Amygdala (tissue), 56 donors: ENCODE measurements at places on chromosomes 16 and 17.

DNA sequence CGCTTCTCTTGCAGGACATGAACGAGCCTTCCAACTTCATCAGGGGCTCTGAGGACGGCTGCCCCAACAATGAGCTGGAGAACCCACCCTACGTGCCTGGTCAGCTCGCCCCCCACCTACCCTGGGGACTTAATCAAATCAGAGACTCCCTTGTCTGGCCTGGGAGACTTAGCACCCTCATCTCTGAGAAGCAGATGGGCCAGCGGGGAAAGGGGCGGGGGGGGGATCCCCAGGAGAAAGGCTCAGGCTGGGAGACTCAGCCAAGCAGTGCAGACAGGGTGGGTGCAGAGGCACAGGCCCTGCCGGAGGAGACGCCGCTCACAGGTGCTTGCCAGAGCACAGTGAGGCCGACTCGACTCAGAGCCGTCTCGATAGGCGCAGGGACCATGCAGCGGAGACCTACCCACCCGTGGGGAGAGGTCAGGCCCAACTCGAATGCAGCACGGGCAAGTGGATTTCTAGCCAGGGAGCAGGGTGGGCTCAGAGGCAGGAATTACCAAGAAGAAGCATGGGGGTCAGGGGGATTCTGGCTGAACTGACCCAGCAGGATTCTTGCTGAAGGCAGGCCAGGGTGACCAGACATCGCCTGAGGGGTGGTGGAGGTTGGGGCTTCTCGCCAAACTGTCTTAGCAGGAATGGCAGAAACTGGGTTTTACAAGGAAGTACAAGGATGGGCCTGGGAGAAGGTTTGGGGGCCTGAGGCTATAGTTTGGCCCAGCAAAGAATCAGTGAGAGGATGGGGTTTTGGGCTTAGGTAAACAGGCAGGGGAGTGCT, 9.7 kb downstream of the GAA start:
- DNase-seq: no peak

DNA sequence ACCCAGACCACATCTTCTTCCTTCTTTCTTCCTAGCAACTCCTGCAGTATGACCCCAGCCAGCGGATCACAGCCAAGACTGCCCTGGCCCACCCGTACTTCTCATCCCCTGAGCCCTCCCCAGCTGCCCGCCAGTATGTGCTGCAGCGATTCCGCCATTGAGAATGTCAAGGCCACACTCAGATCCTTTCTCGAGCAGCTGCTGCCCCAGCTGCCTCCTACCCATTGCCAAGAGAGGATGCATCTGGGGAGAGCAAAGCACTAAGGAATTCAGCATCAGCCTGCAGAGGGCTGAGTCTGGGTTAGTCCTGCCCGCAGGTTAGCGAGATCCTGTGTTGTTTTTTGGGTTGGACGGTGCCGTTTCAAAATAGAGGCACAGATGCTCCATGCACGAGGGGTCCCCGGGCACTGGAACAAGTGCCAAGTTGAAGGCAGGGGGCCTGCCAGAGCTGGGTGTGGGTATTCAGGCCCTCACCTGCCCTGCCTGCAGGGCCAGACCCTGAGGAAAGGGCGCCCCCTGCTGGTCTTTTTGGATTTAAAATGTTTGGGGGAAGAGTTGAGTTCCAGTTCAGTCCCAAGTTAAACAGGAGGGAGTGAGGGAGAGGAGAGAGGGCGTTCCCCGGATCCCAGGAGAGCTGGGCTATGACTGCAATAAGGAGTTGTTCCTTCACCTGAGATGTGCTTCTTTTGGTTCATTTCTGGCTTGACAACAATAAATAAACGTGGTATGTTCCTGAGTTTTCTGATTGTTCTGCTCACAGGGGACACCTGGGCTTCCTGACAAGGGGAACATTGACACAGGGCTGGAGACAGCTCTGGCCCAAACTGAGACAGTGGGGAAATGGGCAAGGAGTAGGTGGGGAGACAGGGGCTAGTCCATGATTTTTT, 4.9 kb downstream of the CDK3 start:
- DNase-seq: peak; percentile 11

DNA sequence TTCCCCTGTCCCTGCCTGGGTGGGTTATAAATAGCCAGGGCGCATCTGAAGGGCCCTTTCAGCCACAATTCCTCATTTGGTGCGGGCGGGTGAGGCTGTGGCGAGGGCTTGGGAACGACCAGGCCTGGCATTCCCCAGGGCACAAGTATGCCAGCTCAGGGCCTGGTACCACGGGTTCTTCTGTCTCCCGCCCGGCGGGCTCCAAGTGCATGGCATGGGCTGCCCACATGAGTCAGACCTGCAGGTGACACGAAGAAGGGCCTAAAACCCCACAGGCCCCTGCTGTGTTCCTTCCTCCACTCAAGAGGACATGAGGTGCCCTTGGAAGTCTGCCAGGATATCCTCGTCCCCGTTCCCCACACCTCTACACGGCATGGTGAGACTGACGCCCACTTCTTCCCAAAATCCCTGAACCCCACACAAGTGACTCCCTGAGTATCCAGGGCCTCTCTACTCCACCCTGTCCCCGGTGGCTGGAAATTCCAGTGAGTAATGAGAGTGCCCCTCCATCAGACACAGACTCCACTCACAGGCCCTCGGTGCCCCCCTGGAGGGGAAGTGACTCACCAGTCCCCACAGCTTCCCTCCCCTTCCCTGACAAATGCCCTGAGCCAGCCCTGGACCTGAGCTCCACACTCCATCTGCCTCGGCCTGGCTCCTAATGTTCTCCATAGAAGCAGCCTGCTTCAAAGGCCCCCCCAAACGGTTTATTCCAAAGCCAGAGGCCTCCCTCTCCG, 68.8 kb downstream of the ABR start:
- peak; percentile 50 for DNase-seq

DNA sequence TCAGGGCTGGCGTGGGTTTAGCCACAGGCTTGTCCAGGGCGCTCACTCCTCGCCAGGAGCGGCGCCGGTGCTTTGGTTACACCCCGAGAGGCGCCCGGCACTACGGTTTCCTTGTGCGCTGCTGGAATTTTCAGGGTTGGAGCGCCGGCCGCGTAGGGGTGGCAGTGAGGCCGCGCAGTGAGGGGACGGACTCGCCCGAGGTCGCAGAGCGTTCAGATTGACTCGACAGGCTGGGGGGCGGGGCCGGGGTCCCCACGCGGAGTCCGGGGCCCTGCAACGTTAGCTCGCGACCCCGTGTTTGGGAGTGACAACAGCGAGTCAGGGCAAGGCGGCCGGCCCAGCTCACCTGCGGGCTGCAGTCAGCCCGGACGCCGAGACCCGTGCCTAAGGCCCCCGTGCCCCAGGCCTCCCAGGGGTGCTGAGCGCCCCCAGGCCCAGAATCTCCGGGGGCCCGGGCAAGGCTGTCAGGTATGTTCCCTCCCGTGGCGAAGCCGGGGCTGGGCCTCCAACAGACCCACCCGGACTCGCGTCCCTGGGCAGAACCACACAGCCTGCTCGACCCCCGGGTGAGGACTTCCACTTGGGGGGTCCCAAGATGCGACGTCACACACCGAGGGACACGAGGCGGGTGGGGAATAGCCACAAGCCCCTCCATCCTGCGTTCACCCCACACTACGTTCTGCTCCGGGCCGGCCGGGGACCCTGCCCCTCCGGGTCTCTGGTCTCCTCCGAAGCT, 1.3 kb upstream of the ACTG1 start:
- DNase-seq: no peak

DNA sequence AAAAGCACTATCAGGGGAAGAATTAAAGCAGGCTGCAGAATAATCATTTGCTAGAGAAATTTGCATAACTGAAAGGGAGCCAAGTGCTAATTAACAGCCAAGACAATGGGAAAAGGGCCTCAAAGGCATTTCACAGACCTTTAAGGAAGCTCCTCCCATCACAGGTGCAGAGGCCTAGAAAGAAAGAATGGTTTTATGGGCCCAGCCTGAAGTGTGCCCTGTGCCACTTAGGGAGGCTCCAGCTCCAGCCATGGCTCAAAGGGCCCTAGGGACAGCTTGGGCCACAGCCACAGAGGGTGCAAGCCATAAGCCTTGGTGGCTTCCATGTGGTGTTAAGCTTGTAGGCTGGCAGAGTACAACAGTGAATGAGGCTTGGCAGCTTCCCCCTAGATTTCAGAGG, 50.1 kb downstream of the RNF112 start:
- no peak for DNase-seq

DNA sequence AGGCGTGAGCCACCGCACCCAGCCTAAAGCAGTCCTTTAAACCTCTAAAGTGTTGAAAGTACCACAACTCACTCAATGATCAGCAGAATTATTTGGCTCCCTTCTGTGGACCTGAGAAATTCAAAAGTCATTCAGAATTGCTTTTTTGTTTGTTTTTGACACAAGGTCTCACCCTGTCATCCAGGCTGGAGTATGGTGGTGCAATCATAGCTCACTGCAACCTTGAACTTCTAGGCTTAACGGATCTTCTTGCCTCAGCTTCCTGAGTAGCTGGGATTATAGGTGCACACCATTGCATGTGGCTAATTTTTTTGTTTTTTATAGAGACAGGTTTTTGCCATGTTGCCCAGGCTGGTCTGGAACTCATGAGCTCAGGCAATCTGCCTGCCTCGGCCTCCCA, 44.3 kb downstream of the TRAF4 start:
- no peak for DNase-seq

GRCh38 chr17:32542186-32542585, 55.4 kb downstream of the CDK5R1 start:
- DNase-seq: no peak

DNA sequence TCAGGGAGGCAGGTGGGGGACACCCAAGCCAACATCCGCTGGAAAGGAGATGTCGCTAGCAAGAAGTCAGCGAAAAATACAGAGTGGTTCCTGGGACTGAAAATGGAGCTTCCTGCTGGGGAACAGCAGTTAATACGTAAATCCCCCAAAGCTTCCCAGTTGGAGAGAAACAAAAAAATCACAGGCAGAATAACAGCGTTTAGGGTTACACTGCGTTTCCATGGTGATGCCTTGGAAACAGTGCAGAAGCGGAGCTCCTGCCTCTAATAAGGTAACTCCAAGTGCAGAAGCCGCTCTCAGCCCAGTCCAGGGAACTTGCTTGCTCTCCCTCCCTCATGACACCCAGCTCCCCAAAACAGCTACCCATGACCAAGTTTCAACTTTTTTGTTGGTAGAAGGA, 73.4 kb downstream of the PLD6 start:
- DNase-seq: peak; percentile 54

DNA sequence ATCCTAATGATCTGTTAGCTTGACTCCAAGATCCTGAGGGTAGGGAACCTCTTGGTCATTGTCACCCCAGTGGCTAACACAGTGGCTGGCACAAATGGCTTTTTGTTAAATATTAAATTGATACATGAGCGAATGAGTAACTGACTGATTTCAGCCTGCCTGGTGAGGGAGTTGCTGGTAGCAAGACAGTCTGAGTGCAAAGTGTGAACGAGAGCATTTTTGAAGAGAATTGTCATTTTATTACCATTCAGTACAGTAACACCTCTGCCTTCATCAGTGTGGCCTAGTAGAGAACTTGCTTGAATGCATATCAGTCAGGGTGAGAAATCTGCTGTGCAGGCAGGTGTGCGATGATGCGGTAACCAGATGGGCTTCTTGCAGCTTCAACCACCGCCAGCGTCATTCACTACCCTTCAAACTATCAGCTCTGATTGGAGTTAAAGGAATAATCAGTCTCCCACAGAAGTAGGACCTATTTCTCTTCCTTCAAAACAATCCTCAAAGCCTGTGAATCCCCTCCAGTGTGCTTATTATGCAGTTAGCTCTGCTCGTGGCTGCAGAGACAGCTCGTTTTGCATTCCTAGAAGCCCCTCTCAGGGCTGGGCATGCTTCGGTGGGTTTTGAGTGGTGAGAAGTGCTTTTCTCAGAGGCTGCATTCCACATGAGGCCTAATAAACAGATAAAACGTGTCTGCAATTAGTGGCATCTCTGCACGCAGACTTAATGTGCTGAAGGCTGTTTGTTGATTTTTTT, 29.0 kb downstream of the HEXIM2 start:
- DNase-seq: no peak

- no peak for DNase-seq
These were observed 848 bp upstream of the TBKBP1 start for GRCh38 chr17:47692895-47693730.
